ENCODE measurements at places on chromosomes 3 and 15.

DNA sequence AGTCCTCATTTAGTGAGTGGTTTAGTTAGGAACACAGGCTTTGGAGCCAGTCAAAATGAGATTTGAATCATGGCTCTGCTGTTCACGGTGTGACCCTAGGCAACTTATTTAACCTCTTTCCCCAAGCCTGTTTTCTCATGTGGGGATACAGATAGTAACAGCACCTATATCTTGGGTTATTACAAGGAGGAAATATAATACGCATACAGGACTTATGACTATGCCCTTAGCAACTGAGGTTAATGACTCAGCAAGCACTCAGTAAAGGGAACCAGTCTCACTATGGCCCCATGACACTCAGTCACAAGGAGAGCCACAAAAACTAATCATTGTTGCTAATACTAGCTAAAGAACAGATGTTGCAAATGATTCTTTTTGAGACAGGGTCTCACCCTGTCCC lies 45.9 kb downstream of the SUMF1 start:
- DNase-seq = peak; percentile 97

DNA sequence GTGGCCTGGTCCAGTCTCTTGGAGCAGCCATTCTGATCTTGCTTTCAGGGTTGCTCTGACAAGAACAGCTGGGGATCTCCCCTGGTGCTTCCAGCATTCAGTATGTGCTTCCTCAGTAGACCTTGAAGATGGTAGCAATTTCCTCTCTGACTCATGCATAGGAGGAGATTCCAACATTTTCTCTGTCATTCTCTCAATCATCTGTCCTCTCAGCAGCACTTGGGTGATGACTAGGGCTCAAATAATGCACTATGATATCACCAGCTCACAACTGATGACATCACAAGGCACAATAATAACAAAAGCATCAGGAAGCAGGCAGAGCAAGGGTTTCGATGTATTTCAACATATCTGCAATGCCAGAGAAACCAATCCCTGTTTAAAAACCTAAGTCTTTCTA lies 52.7 kb downstream of the NFKBIZ start:
- peak; percentile 100 for DNase-seq

GRCh38 chr3:122679882-122680474 lies 661 bp upstream of the PARP14 start:
- DNase-seq = peak; percentile 17

DNA sequence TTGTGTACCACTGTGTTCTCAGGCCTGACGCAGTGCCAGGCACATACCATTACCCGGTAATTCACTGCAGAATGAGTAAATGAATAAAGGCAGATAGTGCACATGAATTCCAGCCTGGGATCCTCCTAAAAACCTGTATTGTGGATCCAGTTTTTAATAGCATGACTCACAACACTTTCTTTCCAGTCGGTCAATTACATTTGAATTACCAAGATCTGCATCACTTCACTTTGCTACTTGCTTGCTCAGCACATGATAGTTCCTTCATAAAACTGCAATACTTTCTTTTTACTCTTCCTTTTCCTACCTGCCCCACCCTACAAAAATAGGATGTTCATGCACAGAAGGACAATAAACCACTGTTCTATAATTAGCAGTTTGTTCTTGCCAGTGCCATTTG lies 553.8 kb downstream of the MAGI1 start:
- DNase-seq = peak; percentile 36

DNA sequence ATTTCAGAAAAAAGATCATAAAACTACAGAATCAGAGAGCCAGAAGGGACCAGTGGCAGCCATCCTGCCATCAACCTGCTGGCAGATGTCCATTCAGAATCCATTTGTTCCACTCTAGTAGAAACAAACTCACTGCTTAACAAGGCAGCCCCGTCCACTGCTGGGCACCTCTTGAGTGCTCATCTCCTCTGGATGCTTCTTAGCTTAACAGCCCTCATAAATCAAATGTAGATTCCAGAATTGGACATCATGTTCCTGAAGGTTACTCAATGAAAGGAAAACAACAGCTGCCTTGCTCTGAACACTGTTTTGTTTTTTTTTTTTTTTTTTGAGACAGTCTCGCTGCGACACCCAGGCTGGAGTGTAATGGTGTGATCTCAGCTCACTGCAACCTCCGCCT lies 37.3 kb downstream of the ABCC5 start:
- DNase-seq = no peak

DNA sequence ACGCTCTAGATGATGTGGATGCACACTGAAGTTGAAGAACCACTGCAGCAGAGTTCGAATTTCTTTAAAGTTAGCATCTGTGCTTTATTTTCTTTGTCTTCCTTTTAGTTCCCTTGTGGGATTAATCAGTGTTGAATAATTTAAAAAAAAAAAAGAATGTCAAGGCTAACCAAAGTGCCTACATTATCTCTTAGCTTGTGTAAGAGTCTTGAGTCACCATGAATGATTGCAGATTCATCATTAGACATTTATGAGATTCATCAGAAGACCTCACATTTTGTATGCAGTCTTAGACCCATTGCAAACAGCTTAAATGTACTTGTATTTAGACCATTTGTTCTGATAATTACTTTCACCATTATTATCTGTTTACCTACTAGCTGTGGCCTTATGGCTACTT lies 182.2 kb downstream of the FNDC3B start:
- peak; percentile 90 for DNase-seq

GRCh38 chr3:32147509-32147908 lies 41.1 kb downstream of the GPD1L start:
- DNase-seq = peak; percentile 38
